ENCODE measurements at places on chromosomes 5 and 9.
A peak's percentile ranks its signal among the peaks of the same experiment; 100 is the strongest.

DNA sequence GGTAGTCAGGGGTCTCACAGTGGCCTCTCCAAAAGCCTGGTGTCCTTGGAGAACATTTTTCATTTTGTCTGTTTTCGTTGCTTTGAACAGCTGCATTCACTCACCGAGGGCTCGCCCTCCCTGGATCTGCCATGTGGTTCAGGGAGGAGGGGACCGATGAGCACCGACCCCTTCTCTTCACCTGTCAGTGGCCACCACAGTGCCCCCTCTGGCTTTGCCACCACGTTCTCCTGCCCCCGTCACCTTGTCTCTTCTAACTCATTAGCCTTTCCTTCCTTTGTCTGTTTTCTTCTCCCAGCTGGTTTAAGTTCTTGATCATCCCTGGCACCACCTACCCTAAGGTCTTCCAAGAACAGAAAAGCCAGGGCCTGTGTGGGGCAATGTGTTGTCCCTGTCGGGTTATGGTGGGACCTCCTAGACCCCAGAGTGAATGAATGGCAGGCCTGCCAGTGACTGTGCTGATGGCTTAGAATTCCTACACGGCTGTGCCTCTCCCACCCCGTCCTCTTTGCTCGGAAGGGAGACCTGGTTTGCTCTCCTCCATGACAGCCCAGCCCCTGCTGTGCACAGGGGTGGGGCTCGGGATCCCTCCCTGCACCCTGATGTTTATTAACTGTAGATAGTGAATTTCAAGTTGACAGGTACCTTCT is 90.0 kb downstream of the ANKRD33B start:
- no peak for DNase-seq

DNA sequence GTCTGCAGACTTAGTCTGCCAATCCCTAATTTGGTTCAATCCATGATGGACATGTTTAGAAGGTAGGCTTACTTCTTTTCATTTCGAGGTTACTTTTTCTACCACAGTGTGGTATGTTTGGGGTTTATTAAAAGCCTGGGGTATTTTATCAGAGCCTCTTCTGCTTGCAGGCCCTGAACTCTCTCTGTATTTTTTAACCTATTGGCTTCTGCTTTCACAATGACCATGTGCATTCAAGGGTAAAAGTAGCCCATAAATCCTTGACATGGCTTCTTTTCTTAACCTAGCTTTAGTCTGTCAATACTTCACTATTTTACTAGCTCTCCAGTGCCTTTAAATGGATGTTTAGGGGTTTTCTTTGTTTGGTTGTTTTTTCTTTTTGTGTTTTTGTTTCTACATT is 286.6 kb downstream of the FER start:
- no peak for DNase-seq

DNA sequence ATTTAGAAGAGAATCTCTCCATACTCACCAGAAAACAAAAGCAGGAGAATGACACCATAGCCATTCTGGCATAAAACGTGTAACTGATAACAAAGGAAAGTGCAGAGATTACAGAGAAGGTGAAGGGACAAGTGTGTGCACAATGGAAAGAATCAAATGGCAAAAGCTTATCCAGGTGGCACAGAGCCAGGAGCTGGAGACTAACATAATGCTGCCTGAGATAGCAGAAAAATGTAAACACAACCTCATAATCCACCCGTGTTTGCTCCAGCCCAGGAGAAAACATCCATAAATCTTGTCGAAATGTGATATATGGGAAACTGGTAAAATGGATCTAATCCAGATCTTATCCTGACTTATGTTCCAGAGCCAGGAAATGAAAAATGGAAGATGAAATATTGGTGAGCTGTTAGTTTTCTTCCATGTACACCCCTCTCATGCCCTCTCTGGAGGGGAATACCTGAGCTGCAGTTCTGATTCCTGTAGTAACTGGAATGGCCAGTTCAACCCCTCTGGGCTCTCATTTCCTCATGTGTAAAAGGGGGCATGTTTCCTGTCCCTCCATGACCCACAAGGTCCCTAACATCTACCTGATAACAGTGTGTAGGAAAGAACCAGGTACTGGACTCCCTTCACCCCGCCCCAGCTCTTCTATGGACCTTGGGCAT is 212.3 kb upstream of the DAPK1 start:
- DNase-seq, result no peak

GRCh38 chr5:138544181-138545134 is 1.4 kb upstream of the ETF1 start:
- DNase-seq, result no peak

- DNase-seq, result no peak
Observed at GRCh38 chr5:173962436-173962972, 26.5 kb upstream of the C5orf47 start.

GRCh38 chr5:139296862-139297326 is 3.4 kb downstream of the MATR3 start:
- DNase-seq, result no peak

DNA sequence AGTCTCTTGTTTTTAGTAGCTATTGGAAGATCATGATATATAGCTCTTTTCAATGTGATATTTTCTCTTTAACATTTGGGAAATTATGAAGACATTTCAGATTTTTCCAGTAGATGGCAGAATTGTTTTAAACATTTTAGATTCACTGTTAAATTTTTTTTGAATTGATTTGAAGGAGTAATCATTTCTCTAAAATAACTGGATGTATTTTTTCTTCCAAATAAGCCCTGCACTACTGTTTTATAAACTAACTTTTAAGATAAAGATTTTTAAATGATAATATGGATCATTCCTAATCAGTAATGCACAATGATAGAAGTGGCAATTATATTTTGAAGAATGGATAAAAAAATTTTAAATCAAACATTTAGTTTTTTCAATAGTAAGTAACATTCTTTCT is 14.2 kb downstream of the NDUFAF2 start:
- no peak for DNase-seq

DNA sequence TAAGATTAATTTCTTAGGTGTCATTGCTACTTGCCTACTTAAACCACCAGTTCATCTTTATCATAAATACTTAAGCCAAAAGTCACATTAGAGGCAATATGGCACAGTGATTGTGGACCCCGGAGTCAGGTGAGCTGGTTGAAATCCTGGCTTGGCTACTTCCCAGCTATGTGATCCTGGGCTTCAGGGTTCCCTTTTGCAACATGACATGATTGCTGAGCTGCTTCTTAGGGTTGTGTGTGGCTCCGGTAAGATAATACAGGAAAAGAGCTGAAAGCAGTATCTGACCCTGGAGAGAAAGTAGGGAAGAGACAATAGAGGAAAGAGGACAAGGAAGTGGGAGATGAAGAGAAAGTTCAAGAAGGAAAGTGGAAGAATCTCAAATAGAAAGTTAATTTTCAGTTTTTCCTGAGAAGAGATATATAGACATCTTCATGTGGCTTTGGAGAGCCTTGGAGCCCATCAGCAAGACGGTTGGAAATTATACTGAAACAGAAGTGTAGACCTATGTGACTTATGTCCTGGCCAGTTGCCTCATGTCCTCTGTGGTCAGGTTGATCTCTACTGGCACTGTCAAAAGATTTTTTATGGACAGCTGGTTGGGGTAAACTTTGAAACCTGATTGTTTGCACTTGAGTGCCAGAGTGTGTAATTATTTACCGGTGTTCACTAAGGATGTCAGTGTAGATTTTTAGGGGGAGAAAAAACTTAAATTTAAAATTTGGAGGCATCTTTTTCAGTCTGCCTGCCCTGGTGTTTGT is 93.2 kb downstream of the GHR start:
- no peak for DNase-seq

DNA sequence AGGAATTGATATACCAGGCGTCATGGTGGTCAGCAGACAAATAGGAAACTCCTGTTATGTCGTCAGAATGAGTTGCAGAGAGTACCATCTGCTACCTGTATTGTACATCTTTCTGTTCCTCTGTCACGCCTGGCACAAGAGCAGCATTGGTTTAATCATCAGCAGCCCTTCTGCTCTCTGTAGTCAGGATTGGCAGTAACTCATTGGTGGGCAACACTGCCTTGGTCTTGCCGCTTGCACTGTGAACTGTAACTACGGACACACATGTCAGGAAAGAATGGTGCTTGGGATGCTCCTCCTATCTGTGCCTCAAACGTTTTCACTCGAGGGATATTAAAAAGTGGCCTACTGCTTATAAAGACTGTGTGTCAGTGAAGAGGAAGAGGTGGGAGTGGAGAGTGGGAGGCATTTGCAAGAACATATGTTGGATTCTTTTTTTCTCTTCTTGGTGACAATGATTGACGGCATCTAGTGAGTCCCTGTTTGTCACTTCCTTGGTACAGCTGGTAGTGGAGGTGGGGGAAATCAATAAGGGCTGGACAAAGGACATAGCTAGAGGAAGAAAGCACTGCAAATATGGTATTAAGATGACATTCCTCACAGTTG is 76.6 kb downstream of the F2RL2 start:
- DNase-seq, result no peak

- DNase-seq, result no peak
Observed at GRCh38 chr9:2727374-2727773, 10.1 kb downstream of the KCNV2 start.

- DNase-seq, result no peak
Observed at GRCh38 chr5:78552729-78553342, 95.7 kb downstream of the LHFPL2 start.

- no peak for DNase-seq
Observed at GRCh38 chr9:115416299-115416698, 298.3 kb upstream of the TNC start.

DNA sequence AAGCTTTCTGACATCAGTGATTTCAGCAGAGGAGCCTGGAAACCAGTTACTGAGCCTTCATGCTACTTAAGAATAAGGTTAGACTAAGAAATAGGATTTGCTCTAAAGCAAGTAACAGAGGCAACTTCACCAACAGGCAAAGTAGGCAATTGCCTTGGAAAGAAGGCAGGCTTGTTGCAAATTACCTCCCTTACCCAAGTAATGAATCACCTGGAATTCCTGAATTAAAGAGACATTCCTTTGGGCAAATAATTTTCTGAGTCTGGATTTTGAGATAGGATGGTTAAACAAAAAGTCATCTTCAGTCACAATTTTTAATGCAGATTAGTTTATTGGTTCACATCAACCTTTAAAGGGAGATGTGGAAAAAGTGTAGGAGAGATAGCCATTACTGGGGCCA is 92.8 kb downstream of the ITGA1 start:
- DNase-seq, result no peak

GRCh38 chr5:40551496-40552491 is 127.9 kb upstream of the PTGER4 start:
- peak; percentile 96 for DNase-seq

GRCh38 chr9:114157516-114158176 is 2.3 kb downstream of the COL27A1 start:
- DNase-seq, result no peak

DNA sequence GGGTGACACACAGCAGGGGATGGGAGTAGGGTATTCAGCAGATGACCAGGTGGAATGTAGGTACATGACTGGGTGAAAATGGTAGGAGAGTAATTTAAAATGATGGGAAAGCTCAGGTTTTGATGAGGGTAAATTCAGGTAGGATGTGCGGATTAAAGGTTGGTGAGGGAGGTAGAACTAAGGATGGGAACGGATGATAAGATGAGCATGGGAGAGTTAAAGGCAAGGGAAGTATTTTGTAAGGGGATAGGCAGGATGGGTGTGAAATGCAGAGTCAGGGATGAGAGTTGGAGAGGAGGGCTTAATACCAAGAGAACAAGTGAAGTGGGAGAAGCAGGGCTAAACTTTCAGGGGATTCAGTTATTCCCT is 1.5 kb downstream of the TLN1 start:
- DNase-seq, result no peak

DNA sequence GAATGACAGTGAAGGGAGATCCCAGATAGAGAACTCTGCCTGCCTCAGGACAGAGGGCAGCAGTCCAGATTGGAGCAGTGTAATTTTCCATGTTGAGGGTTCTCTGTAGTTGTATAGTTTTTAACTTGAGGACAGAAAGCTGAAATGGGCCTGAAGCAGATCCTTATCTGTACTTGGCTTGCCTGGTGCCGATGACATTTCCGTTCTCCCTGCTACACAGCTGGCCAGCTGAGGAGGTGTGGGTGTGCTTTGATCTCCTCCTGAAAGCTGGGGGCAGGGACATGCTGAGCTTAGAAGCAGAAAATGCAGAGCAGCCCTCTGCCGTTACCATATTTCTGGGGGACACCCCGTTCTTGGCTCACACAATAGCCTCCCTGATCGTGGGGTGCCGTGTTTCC is 10.5 kb downstream of the GLRX start:
- DNase-seq, result no peak

- DNase-seq, result no peak
Observed at GRCh38 chr5:98911280-98912040, 17.3 kb downstream of the CHD1 start.

DNA sequence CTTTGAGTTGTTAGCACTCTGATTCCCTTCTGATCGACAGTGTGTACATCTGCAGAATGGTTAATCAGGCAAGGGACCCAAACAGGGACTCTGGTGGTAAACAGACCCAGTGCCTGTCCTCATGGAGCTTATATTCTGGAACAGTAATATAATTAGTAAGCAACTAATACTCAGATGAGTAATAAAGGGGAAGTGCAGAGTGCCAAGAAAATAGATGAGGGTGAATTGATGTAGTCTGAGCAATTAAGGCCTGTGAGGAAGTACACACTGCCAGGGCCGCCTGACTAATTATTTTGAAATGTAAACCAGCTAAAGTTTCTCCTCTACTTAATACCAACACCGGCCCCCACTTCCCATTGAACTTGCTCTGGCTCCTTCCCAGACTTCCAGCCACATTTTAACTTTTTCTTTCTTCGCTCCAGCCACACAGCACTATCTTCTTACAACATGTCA is 4.2 kb downstream of the DHX29 start:
- peak; percentile 68 for DNase-seq

GRCh38 chr5:156920042-156920860 is 42.8 kb downstream of the TIMD4 start:
- no peak for DNase-seq

DNA sequence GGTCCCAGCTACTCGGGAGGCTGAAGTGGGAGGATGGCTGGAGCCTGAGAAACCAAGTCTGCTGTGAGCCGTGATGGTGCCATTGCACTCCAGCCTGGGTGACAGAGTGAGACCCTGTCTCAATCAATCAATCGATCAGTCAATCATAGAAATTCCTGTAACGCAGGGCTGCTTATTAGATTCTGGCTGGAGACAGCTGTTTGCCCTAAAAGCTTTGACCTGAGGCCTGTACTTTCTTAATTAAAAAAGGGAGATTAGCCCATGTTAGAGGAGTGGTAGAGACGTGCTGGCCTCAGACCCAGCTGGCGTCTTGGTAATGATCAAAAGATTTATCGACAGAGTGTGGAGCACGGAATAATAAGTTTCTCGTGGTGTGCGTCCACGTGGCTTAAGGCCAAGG is 40.5 kb upstream of the HMCN2 start:
- no peak for DNase-seq

- no peak for DNase-seq
Observed at GRCh38 chr5:83764101-83764500, 43.4 kb upstream of the HAPLN1 start.

DNA sequence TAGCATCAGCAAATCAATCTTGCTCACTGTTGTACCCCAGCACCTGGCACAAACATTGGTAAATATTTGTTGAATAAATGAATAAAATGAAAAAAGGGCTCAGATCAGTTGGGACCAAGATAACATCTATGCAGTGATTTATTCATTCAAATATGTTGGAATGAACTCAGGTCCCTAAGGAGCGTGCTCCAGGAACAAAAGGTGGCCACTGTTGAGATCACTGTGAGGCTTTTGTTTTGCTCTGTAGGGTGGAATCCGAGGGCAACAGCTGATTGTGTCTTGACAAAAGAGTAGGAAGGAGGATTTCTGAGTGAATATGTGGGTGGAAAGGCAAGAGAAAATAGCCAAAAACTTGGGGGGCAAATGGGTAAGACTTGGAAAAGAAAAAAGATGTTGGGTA is 89.7 kb downstream of the PPP2R2B start:
- no peak for DNase-seq

GRCh38 chr5:149456597-149457392 is 77.7 kb upstream of the IL17B start:
- DNase-seq, result no peak

- DNase-seq, result no peak
Observed at GRCh38 chr5:170363671-170364070, 25.5 kb downstream of the KCNMB1 start.
